Activated CD4-positive, alpha-beta T cell treated with anti-CD3 and anti-CD28 coated beads, Interleukin-2, amount 50 U/mL, for 24 hours (primary cell): ENCODE measurements at places on chromosomes 6 and 20.
A peak's percentile ranks its signal among the peaks of the same experiment; 100 is the strongest.

DNA sequence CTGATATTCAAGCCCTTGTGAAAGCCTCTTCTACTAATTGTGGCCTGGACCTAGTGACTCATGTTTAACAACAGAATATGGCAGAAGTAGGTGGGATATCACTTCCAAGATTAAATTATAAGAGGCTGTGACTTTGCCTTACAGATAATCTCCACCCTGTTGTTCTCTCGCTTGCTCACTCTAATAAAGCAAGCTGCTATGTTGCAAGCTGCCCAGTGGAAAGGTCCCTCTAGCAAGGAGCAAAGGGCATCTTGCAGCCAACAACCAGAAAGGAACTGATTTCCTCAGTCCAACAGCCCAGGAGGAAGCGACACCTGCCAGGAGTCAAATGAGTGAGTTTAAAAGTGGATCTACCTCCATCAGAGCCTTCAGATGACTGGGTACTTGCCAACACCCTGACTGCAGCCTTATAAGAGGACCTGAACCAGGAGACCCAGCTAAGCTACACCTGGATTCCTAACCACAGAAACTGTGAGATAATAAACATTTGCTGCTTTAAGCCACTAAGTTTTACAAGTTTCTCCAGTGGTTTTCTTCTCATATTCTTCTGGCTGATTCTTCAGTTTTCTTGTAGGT lies 112.6 kb downstream of the FRK start:
- DNase-seq: no peak

- DNase-seq: no peak
These were observed 72.7 kb downstream of the NFATC2 start for GRCh38 chr20:51469578-51470498.

DNA sequence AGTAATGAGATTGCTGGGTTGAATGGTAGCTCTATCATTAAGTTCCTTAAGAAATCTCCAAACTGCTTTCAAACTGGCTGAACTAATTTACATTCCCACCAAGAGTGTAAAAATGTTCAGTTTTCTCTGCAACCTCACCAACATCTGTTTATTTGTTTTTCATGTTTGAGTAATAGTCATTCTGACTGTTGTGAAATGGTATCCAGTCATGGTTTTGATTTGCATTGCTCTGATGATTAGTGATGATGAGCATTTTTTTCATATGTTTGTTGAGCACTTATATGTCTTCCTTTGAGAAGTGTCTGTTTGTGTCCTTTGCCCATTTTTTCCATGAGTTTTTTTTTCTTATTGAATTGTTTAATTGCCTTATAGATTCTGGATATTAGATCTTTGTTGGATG lies 24.9 kb downstream of the DEFB125 start:
- no peak for DNase-seq

DNA sequence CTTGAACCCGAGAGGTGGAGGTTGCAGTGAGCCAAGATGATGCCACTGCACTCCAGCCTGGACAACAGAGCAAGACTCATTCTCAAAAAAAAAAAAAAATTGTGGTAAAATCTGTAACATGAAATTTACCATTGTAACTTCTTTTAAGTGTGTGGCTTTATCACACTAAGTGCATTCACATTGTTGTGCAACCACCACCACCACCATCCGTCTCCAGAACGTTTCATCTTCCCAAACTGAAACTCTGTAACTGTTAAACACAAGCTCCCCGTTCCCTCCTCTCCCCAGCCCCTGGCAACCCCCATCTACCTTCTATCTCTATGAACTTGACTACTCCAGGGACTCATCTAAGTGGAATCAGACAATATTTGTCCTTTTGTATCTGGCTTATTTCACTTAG lies 29.7 kb downstream of the PDRG1 start:
- DNase-seq: no peak

DNA sequence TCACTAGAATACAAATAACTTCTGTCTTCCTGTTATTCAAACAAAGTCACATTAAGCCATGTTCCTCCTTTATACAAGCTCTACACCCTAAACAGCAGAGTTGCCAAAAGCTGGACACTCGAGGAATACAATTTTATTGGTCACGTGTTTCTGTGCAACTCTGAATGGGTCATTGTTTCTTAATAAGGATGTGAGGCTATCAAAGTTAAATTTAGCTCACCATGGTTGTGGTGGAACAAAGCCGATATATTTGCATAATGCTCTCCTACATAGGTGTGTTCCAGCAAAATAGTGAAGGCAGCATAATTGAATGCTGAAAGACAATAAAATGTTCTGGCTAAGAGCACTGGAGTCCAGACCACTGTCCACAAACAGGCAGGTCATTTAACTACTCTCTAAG lies 36.9 kb upstream of the CD2AP start:
- DNase-seq: no peak

DNA sequence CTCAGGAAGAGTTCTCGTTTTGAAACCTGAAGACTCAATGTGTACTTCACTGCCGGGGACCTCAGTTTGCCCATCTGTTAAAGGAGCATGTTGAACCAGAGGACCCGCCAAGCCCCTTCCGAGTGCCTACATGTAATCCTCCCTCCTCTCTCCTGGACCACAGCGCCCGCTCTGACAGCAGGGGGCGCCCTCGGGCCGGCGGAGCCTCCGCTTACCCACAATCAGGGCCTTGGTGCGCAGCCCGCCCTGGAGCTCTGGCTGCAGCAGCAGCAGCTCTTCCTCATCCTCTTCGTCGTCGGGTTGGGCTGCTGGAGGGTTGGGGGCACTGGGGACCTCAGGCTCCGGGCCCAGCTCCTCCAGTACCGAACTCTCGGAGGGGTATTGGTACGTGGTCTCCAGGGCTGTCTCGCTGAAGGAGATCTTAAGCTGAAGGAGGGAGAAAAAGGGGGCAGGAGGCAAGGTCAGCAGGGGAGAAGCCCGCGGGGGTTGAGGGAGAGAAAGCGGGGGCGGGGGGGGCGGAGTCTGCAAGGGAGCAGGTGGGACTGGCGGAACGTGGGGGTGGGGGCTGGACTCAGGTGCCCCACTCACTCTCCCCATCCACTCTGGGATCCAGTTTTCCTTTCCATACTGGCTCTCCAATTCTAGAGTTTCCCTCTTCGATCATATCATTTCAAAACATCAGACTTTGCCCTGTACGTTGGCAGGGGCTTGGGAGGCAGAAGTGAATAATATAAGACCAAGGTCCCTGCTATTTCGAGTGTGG lies 6.3 kb upstream of the DHX16 start:
- DNase-seq: peak; percentile 89

GRCh38 chr20:64080813-64081623 lies 1.1 kb downstream of the OPRL1 start:
- DNase-seq: no peak

DNA sequence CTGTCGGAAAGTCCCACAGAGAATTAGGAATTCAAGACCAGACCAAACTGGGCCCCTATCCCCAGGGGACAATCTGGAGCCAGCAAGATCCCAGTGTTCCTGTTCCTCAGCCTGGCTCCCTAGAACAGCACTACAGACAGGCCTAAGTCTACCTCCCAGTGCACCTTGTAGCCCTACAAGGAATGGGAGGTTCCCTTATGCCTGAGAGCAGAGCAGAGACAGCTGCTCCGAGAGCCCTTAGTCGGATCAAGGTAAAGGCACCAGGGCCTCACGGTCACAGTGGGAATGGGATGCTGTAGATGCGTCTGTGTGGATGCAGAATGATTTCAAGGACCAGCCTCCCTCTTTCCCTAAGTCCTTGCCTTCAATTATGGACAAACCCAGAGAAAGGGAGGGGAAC lies 204.5 kb upstream of the STXBP5 start:
- no peak for DNase-seq

DNA sequence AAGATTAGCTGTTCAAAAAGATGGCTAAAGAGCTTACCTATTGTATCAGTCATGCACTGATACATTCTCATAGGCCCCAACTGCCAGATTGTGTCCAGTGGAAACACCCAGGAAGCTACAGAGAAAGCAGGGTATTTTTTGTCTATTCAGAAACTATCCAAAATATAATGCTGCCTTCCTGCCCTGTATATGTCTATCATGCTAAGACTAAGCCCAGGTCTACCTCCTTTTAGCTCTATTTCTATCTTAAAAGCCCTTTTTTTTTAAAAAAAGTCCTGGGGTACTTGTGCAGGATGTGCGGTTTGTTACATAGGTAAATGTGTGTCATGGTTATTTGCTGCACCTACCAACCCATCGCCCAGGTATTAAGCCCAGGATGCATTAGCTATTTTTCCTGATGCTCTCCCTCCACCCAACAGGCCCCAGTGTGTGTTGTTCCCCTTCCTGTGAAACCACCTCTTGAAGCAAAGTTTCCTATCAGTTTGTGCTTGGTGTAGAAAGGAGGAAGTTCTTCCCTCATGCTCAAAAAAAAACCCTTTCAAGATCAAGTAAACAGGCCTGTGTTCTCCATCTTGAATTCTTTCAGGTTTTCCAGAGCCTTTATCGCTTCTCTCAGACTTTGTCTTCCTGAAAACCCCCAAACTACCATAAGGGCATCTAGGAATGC lies 514 bp downstream of the DEFB129 start:
- DNase-seq: no peak

DNA sequence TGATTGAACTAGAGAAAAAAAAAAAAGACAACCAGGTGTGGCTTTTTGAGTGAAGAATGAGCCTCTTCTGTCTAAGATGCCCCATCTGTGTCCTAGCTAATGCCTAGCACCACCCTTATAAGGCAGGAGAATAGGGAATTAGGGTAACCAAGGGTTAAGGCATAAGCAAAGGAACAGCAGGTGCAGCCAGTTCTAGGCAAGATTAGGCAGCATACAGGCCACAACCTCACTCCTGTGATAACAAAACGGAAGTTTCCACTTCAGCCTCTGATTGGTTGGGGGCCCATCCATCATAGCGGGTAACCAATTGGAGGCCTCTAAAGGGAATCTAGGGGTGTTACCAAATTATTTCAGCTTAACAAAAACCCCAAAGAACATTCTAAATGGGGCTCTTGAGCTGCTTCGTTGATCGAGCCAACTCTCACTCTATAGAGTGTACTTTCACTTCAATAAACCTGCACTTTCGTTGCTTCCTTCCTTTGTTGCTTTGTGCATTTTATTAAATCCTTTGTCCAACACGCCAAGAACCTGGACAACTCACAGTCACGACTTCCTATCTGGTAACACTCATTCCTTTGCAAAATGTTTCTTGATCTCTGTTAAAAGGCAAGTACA lies 61.9 kb upstream of the TAGAP start:
- peak; percentile 90 for DNase-seq

DNA sequence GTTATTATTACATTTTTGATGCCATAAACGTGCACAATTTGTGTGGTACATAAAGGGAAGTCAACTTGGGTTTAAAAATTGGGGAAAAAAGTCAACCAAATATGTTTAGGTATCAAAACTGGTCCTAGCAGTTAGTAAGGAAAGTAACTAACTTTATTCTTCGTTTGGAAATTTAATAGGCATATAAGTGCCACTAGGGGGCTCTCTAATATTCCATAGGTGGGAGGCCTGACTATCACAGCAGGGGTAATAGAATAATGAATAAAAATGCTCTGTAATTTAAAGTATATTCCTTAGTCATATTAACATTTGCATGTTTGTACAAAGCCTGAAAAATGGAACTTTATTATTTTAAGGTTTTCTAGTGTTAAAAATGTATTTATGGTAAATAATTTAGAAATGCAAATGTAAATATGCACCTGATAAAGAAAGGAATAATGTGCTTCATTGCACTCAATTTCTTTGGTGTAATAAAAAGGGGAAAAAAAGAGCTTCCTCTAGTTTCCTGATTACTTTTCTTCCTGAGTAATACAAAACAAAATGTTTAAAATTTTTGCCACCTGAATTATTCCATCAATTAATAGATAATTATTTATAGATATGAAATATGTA lies 125.7 kb upstream of the HDAC2 start:
- DNase-seq: no peak

DNA sequence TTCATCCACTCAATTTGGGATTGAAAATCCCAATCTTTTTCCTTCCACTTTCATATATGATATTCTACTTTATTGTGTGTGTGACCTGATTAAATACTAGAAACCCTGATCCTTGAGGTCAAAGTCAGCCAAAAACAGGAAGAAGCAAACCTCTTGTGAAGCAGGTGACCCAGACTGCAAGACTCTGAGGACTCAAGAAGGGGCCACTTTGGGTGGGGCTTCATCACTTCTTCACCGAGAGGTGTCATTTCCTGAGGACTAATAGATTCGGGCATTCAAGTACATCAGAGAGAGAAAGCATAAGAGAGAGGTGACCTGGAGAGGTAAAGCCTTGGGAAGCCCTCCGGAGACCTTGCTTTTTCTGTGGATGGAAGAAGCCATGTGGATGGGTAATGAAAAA lies 129.0 kb downstream of the CFAP61 start:
- no peak for DNase-seq
